ENCODE measurements at places on chromosomes 7 and 10.

- DNase-seq = no peak
These were observed 57.6 kb downstream of the ZNF727 start for GRCh38 chr7:64102656-64103400.

GRCh38 chr7:45125193-45125904 lies 13.9 kb upstream of the TBRG4 start:
- no peak for DNase-seq

DNA sequence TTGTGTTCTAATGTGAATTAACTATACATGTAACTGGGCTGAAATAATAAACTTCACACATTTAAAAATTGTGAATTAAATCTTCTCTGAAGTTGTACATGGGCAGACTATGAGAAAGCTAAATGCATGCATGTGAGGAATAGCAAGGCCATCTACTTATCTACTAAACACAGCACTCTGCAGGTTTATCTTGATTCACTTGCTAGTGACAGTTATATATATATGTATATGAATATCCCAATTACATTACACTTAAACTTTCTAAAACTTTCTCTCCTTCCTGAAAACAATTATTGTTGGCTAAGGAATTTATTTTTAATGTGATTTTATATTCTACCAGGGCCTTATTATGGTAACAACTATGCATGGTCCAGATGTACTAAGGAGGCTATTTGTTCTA lies 5.1 kb upstream of the SP4 start:
- no peak for DNase-seq

DNA sequence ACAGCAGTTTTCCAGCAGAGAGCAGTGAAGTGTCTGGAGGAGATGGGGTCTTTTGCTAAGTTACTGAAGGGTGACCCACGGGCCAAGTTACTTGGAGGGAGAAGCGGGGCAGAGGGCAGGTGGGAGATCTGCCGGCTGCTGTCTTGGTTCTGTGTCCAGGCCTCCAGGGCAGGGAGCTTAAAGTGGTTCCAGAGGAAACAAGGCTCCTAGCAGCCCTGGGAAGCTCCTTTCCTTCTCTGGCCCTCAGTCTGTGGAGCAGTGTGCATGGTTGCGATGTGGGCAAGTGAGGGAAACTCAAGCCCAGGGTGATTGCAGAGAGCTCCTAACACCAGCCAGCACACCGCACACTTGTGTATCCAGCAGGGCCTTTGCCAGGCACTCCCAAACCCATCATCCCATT lies 6.3 kb downstream of the GHRHR start:
- DNase-seq = no peak

DNA sequence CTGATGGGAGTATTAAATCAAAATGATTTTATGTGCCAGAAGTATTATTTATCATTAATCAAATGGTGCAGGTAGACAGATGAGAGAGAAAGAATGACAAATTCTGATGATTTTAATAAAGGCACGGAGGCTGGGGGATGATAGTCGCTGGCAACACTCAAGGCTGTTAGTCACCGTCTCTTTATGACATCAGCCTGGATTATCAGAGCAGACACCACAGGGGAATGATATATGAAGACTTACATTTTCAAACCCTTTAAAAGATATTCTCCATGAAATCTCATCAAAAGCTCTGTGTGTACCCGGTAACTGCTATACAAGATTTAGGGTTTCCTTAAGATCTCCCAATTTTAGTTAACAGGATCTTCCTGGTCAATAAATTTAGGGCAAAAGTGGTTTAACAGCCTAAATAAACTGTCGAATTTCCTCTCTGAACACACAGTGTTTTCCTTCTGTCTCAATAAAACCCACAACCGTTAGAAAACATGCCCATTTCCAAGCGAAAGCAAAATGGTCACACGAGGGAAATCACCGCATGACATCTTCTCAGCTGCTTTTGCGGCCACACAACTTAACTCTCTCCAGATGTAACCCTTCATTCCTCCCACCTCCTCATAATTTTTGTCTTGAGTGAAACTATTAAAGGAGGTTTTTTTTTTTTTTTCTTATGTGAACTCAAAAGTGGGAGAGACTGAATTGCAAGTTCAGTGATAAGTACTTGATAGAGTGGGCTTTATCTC lies 133.2 kb upstream of the FAM171A1 start:
- no peak for DNase-seq

DNA sequence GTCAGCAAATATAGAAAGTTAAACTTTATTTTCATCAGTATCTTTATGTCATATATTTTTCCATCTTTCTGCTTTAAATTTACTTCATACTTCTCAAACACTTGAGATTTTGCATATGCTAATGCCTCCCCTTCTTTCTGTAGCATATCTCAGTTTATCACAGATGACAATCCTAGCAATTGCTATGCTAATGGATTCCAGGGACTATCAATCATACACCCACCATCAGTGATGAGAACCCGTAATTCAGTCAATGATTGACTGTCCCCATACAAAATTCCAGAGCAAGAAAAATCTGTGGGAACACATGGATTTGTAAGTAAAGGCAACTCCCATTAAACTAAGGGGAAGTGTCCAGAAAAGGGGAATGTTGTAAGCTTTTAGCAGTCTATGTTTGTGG lies 432.4 kb upstream of the SEMA3D start:
- DNase-seq = no peak

- DNase-seq = no peak
These were observed 20.4 kb upstream of the FAM20C start for GRCh38 chr7:171912-172515.

GRCh38 chr10:130418731-130419130 lies 282.5 kb downstream of the GLRX3 start:
- no peak for DNase-seq

DNA sequence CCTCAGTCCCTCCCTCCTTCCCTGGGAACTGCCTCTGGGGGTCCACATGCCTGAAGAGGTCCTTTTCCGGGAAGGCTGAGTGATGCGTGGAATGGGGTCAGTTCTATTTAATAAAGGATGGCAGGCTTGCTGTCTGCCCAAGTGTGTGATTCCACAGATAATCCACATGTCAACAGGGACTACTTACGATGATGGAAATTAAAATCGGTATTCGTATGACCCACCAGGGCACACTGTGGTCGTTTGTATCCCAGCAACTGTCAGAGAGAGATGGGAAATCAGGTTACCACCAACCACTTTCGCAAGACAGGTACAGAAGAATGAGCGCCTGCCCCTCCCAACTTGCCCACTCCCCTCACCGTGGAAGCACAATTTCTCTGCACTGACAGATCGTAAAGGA lies 110.3 kb downstream of the VIPR2 start:
- DNase-seq = no peak

GRCh38 chr7:150431839-150432658 lies 18.4 kb upstream of the GIMAP8 start:
- no peak for DNase-seq

- DNase-seq = no peak
These were observed 129.8 kb downstream of the EGFR start for GRCh38 chr7:55148571-55148970.

DNA sequence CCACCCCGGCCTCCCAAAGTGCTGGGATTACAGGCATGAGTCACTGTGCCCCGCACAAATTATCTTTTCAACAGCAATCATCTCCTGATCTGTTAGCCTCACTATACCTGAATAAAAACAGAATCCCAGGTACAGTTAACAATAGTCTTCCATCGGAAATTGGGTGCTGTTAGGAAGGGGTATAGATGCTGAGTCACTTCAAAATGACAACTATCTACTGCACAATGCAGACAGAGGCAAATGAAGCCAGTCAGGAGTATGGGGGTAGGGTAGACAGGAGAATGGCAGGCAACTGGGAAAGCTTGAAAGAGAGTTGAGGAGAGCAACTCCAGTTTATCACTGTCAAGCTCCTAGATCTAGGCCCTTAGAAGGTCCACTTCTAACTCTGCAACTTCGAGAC lies 40.3 kb downstream of the LBX1 start:
- no peak for DNase-seq

GRCh38 chr10:12848439-12849173 lies 152.9 kb downstream of the CCDC3 start:
- no peak for DNase-seq

- DNase-seq = no peak
These were observed 5.4 kb downstream of the AGFG2 start for GRCh38 chr7:100544386-100544785.

GRCh38 chr10:116286626-116287200 lies 13.7 kb upstream of the GFRA1 start:
- DNase-seq = no peak

DNA sequence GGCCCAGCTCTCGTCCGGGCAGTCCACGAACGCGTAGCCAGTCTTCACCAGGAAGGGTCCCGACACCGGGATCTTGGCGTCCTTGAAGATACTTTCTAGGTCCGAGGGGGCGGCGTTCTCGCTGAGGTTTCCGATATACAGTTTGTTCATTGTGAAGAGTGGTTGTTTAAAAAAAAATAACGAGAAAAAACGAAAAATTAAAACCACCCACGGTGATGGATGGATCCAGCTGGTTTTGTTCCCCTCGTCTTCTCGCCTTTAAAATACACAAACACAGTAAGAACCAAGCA lies 385 bp downstream of the IGF2BP3 start:
- no peak for DNase-seq

DNA sequence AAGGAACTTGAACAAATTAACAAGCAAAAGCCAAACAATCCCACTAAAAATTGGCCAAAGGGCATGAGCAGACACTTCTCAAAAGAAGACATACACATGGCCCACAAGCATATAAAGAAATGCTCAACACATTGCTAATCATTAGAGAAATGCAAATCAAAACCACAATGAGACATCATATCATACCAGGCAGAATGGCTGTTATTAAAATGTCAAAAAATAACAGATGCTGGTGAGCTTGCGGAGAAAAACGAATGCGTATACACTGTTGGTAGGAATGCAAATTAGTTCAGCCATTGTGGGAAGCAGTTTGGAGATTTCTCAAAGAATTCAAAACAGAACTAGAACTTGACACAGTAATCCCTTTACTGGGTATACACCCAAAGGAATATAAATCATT lies 311.7 kb upstream of the HPS1 start:
- DNase-seq = no peak

- no peak for DNase-seq
These were observed 59.9 kb downstream of the SLC16A9 start for GRCh38 chr10:59649606-59650346.

GRCh38 chr10:1643908-1644179 lies 93.5 kb downstream of the ADARB2 start:
- no peak for DNase-seq

GRCh38 chr10:44316187-44316921 lies 68.5 kb downstream of the CXCL12 start:
- DNase-seq = no peak

DNA sequence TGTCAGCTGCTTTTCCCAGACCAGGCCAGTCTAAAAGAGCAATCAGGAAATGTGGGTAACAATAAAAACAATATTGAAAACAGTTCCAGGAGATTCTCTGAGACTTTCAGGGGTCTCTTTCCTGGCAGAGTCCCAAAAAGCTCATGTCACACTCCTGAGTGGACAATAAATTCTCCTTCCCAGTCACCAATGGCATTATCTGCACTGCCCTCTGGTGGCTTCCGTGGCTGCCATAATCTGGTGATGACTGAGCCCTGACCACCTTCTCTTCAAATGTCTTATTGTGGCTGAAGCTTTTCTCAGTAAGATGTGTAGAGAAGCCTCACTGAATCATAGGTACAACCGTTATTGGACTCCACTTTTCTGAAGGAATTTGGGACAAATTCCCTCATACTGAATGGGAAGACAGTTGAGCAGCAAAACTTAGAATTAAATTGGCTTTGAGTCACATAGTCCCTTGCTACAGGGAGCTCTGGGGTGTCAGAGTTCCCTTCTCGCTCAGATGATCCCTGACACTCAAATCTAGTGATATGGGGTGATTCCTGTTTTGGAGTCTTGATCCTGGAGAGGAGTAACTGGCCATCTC lies 24.4 kb upstream of the ASAH2 start:
- DNase-seq = no peak

- no peak for DNase-seq
These were observed 16.7 kb upstream of the MAP3K8 start for GRCh38 chr10:30417301-30417700.

DNA sequence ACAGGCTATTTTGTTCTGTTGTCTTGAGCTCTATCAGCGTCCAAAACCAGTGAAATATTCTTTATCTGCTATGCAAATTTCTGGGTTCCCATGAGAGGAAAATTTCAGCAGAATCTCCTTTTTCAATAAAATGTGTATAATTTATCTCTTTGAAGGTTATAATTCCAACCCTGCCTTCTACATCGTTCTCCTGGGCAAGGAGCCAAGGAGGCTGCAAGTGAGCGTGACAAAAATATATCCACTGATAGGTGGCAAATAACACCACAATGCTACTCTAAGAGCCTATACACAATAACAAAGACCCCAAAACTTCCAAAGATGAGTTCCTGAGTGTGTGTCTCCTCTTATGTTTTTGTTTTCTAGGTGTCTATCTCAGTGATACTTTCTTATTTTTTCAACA lies 664.7 kb upstream of the SORCS1 start:
- DNase-seq = no peak

DNA sequence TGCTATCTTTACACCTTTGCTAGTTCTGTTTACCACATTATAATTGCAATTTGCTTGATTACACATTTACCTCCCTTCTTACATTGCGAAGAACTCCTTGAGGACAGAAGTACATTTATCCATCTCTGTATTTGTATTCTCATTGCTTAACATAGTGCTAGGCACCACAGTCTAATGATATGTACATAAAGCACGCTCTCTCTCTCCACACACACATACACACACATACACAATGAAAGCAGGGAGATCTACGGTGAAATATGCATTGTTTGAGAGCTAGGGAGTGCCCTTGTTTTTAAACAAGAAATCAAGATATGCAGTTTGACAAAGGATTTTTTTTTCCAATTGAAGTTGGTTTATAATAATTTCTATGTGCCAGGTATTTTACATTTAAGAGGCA lies 148.7 kb downstream of the BMPER start:
- DNase-seq = no peak

DNA sequence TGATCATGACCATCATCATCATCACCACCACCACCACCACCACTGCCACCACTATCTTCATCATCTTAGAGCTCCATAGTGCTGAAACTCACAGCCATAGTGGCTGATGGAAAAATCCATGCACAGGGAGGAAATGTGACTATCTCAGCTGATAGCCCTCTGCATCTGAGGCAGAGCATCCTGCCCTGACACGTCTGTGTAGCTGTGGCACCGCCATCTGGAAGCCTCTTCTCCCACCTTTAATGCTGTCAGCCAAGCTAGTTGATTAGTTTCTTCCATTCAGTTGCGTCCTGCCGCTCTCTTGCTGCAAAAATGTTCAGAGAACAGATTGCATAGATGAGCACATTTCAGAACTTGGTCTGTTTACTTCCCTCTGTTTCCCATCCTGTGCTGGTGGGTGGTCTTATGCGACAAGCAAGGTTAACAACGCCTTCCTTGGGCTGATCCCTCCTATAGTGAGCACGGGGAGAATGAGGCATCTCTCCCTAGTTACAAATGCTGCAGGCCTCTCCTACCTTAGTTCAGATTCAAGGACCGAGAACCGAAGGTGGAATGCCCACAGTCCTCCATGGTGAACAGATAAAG lies 478.6 kb downstream of the PLXNA4 start:
- DNase-seq = no peak

Measured in cortex of kidney (tissue), 1 donor.